ENCODE measurements at places on chromosomes 5 and 9.

DNA sequence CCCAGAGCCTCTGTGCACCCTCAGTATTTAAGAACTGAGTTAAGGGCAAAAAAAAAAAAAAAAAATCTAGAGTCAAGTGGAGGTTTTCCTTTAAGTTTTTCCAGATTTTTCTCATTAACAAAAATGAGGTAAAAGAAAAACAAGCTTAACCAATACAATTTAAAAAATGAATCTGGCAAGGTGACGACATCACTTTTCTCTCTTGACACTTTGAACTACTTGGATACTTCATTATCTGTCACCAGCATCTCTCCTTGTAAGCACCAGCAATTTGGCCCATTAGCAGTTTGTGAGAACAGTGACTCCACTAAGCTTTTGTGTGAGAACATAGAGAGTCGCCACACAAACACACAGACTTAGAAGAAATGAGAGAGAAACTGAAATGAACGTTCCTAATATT lies 345.7 kb upstream of the SLC30A5 start:
- DNase-seq: no peak

- DNase-seq: no peak
Observed at GRCh38 chr5:12662545-12663314, 758.5 kb upstream of the CTNND2 start.

DNA sequence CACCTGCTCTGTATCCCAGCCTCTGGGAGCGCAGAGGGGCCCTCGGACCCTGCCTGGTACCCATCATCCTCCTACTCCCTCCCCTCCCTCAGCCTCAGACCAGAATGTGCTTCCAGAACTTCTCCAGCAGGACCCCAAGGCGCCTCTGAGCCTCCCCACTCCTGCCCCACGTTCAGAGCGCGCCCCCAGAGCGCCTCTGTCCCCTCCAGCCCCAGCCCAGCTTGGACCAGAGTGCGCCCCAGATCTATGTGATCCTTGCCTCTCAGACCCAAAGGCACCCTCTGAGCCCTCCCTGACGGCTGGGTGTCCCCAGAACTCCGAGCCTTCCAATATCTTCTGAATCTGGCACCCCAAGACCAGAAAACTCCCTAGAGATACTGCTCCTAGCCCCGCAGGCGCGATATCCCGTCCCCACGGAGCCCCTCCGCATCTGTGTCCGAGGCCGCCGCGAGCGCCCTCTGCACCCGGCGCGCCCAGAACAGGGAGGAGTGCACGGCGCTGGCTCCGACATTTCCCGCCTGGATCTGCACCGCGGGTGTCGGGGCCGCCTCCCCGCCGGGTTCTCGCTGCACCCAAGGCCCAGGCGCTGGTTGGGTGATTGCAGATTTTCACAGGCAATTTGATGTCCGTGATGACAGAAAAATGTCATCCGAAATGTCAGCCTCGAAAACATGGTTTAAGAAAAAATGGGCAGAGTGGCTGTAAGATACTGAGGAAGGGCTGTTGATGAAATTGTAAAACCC lies 522 bp downstream of the BHMT start:
- no peak for DNase-seq

DNA sequence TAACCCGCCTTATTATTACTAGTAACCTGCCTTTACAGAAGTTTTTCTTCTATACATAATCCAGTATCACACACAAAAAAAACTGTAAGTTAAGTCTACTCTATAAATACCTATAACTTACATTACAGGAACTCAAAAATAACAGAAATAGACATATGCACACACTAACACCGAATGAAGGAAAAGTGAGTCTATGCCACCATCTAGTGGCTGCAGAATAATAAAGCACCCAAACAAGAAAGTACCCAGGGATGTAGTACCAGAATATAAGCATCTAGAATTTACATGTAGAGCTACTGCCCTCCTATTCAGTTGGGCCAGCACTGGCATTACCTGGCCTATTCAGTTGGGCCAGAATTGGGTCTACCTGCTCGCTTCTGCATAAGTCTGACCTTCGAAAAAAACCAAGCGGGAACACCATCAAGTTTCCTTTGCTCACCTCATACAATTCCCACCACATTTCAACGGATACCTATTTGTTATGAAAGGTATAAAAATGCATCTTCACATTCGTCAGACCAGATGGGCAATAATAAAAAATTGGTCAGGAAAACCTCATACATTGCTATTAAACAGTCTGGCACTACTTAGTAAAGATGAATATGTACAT lies 4.0 kb upstream of the NIPSNAP3A start:
- DNase-seq: peak; percentile 81

GRCh38 chr5:88676637-88677375 lies 206.2 kb downstream of the MEF2C start:
- no peak for DNase-seq

DNA sequence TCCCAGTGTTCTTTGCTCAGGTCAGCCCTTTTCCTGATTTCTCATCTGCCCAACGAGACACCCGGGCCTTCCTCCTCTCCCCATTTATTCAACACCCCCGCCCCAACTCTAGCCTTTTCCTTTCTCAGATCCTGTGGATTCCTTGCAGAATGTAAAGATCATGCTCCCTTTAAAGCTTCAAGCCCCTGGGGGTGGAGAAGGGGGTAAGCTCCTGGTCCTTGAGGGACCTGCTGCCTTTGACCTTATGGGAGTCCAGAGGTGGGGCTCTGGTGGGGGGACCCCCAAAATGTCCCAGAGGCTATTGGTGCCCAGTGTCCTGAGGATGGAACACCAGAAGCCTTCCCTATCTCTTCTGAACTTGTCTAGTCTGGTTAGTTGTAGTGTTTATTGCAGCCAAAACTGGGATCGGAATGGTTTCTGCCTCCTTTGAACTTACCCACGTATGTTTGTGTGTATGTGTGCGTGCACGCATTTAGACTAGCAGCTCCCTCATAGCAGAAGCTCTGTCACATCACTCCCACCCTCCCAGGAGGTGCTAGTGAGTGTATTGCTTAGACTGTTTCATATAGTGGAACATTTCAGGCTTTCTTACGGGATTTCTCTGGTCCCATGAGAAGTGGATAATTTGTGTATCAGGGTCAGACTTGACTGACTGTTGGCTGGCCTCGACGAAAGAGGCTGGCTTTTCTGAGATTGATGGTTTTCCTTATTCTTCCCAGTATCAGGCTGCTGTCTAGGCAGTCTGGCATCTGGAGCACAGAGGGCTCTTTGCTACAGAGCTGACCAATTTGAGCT lies 1.1 kb downstream of the GALNT10 start:
- DNase-seq: no peak

DNA sequence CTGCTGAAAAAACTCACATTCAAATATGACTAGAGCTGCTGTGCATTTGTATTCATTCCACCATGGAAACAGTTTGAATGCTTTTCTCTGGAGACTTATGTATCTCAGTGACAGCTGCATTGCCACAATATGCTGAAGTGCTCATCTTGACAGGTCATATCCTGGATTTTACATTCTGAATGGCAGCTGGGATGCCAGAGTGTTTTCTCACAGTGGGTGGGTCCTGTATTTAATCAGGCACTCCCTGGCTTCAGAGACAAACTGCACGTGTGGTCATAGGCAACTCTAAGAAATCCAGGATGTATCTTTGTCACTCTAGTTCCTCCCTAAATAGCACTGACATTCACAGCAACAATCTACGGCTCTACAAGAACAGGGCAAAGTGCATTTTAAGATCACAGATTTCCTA lies 75.6 kb downstream of the ST8SIA4 start:
- no peak for DNase-seq

- DNase-seq: no peak
Observed at GRCh38 chr5:51997949-51998348, 614.7 kb downstream of the ISL1 start.

- peak; percentile 23 for DNase-seq
Observed at GRCh38 chr9:95507464-95508241, 9.1 kb downstream of the PTCH1 start.

GRCh38 chr9:112795921-112796320 lies 45.4 kb downstream of the SNX30 start:
- DNase-seq: no peak

DNA sequence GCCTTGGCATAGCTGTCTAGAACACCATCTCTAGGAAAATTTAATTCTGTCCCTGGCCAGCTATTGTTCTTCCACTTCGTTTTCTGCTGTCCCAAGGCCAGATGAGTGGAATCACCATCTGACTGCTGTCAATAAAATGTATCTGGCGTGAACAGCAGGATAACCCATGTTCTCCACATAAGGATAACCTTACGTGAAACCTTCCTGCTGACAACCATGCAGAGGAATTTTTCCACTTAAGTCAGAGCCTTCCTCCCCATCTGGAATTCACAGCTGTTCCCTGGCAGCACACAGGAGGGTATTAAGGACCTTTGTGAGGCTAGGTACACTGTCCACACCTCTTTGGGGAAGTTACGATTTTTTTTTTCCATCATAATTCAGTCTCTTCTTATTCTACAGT lies 28.6 kb downstream of the RNF44 start:
- no peak for DNase-seq

GRCh38 chr9:130327070-130327780 lies 61.7 kb downstream of the HMCN2 start:
- no peak for DNase-seq

GRCh38 chr5:178695556-178695955 lies 34.9 kb downstream of the ZNF354A start:
- no peak for DNase-seq

DNA sequence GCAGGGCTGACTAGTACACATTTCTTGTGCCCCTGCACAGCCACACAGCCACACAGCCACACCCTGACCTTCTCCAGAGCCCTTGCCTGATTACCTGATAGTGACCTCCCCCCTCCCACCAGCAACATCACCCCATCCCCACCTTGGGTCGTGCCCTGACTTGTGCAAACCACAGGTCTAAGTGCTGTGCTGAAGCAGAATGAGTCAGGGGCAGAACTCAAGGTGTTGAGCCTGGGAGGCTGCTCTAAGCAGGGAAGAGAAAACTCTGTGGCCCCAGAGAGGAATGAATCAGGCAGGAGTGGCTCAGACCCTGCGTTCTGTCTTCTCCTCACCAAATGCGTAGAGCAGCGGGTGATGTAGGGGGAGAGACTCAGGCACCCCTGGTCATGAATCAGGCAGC lies 24.3 kb upstream of the FAT2 start:
- DNase-seq: no peak

DNA sequence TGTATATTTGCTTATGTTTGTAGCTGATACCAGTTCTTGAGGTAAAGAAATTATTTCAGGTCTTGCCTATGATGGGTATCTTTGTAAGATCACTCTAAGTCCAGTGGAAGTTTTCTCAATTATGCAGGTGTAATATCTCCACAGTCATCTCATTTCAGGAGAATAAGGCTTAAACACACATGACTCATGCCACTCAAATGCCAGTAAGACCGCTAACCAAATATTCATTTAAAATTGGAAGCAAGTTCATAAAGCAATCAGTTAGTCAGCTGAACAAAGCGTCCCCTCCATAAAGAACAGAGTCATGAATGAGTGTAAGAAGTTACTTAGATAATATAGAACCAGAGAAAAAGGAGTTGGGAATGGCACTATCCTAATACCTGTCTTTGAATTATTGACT lies 248.7 kb downstream of the LURAP1L start:
- no peak for DNase-seq

- DNase-seq: no peak
Observed at GRCh38 chr5:69308046-69308553, 24.5 kb downstream of the CCDC125 start.

DNA sequence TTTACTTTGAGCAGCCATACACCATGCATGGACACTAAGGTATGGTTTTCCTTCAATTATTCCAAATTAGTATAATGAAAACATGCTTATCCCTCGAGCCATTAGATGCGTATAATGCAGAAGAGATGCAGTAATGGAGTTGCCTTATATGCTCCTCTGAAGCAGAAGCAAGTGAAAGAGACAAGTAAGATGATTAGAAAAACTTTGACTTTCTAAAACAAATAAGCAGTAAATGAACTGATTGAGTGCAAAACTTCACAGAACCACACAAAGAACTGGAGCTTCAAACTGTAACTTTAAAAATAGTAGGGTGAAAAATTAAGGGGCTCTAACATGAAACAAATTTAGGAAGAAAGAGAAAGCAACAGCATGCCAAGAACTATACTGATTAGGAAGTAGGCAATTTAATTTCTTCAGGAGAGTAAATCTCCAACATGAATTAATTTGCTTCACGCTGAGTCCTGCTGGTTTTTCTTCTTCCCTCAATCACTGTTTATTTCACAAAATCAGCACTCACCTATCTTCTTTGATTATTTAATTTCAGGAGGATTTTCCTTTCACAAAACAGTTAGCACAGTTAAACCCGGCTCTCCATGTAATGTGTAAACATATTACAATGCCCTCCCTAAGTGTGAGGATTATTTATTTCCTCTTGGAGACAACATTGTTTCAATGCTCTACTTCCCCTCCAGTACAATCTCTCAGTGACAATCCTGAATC lies 90.3 kb upstream of the PAM start:
- DNase-seq: no peak

GRCh38 chr5:175851727-175852126 lies 19.7 kb upstream of the CPLX2 start:
- no peak for DNase-seq

DNA sequence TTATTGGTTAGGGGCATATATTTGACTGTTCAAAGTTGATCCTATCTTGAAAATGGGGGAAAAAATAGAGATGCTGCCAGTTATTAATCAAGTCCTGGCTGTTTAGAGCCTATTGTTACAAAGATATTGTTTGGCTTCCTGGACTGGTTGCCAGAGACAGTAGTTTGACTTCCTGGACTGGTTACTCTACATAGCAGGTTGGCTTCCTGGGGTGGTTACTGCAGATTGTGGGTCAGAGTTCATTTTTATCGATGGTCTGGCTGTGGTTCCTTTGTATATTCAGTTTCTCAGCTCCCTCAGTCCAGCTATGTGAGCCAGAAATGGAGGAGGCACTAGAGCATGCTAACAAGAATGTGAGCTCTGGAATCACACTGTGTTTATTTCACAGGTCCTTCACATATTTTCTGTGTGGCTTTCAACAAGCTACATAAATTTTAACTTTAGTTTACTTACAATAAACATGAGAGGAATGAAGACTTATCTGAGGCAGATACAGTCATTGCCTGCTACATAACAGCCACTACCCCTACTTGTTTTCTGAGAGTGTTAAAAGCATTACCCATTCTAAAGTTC lies 137.6 kb downstream of the TRPM3 start:
- DNase-seq: no peak

- DNase-seq: no peak
Observed at GRCh38 chr9:110640736-110641135, 27.9 kb upstream of the MUSK start.

- DNase-seq: no peak
Observed at GRCh38 chr5:87836696-87837095, 424.0 kb upstream of the CCNH start.

- DNase-seq: no peak
Observed at GRCh38 chr9:104776797-104777196, 12.9 kb downstream of the NIPSNAP3B start.
